Stimulated activated CD8-positive, alpha-beta memory T cell treated with anti-CD3 and anti-CD28 coated beads, Interleukin-7, amount 100 ng/mL, for 4 hours (primary cell): ENCODE measurements at places on chromosomes 12 and 14.

DNA sequence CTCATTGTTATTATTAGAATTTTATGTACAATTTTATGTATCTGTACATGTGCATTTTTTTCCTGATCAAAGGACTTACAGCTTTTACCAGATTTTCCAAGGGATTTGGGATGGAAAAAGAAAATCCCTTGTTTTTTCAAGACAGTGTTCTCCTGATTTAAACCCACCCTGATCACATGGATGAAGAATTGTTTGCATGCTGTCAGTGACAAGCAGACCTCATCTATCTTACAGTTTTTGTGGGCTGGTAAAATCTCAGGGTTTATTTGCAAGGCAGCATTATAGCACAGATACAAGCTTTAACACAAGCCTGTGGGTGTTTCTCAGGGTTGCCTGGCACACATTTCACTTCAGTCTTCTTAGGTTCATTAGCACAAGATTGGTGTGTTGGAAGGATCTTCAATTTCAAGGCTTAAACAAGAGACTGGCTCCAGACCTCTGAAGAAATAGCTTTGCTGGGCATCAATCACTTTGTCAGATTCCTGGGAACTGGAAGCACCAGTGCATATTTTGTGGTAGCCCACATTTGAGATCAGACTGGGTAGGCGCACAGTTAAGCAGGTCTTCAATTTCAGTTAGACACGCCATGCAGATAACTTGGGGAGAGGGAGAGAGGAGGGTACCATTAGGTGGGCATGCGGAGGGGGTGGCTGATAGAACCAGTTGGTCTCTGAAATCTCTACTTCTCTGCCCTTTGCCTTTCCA lies 118.0 kb downstream of the TBX5 start:
- no peak for DNase-seq

GRCh38 chr14:79597566-79597965 lies 613.7 kb downstream of the DIO2 start:
- no peak for DNase-seq

- no peak for DNase-seq
Observed at GRCh38 chr12:40701756-40702155, 9.5 kb downstream of the CNTN1 start.

DNA sequence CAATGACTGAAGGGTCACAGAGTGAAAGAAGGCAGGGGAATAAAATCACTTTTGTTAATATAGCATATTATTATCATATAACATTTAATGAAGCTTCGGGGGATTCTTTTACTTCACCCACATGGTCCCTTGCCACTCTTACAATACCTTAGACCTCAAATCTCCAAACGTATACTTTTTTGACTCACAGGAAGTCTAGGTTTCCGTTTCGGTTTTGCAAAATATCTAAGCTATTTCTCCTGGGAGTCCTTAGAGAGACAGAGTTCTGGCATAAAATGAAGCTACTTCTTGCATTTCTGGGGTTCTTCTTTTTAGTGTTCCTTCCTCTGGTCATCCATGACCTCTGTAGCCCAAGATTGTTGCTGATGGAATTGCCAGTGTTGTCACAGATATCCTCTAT lies 590.5 kb upstream of the ATP2B1 start:
- DNase-seq, result no peak

- no peak for DNase-seq
Observed at GRCh38 chr12:55767156-55767555, 24.2 kb downstream of the GDF11 start.

- no peak for DNase-seq
Observed at GRCh38 chr14:72640911-72641485, 252.9 kb downstream of the DPF3 start.

DNA sequence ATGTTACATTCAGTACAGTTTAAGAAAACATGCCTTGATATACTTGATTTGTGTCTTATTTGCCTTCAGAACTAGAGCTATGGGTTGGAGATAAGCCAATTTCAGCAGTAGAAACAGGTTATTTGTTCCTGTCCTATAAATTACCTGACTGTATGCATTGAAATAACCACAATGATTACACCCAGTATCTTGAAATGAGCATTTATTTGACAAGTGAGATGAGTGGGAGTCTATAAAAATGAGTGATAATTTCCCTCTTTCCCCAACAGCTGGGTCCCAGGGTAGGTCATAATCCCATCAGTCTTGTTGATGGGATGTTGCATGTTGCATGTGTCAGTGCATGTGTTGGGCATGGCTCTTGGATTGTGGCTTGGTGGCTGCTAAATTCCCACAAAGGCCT lies 3.7 kb downstream of the TAS2R42 start:
- no peak for DNase-seq

DNA sequence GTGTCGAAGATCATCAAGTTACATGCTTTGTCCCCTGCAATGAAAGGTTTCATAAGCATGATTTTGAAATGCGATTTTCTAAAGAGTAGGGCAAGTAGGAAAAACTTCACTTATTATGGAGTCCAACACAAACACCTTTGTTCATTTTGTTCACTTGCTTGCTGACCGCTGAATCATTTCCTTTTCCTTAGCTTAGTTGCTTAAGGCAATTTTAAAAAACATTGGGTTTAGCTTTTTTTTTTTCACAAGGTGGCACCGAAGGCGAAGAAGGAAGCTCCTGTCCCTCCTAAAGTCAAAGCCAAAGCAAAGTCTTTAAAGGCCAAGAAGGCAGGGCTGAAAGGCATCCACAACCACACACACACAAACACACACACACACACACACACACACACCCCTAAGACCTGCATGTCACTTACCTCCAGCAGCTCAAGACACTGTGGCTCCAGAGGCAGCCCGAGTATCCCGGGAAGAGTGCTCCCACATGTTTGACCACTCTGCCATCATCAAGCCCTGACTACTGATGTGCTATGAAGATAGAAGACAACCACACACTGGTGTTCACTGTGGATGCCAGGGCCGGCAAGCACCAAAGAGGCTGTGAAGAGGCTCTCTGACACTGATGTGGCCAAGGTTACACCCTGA lies 11.4 kb downstream of the MANSC1 start:
- DNase-seq, result no peak

GRCh38 chr12:2754208-2754607 lies 40.6 kb upstream of the FKBP4 start:
- no peak for DNase-seq

DNA sequence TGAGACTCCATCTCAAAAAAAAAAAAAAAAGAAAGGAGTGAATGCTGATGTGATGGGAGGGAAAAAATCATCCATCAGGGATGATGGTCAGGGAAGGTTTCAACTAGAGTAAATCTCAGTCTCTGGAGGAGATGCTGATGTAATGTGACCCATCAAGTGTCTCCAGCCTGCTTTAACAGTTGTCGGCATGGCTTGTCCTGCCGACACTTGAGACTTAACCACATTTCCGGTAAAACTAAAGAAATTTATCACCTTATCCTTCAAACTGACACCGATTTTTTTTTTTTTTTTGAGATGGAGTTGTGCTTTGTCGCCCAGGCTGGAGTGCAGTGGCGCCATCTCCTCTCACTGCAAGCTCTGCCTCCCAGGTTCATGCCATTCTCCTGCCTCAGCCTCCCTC lies 21.5 kb upstream of the ANAPC5 start:
- no peak for DNase-seq

DNA sequence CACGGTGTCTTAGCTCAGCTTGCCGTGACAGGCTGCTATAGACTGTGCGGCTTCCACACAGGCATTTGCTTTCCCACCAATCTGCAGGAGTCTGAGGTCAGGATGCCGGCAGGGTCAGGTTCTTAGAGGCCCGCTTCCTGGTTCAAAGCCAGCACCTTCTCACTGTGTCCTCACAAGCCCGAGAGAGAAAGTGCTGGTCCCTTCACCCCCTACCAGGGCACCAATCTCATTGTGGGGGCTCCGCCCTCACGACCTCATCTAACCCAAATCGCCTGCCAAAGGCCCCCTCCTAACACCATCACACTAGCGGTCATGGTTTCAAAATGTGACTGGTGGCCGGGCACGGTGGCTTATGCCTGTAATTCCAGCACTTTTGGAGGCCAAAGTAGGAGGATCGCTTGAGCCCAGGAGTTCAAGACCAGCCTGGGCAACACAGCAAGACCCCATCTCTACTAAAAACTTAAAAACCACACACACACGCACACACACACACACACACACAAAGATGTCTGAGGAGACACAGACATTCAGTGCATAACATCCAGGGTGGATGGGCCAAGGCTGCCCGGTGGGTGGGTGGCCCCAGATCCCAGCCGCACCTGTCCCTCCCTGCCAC lies 26.8 kb downstream of the MMP17 start:
- no peak for DNase-seq

- DNase-seq, result no peak
Observed at GRCh38 chr12:21604245-21605101, at the start of gene GYS2. Gene GYS2 (minus strand): TSS chr12:21604847. CDS start chr12:21604592, 255 bp downstream.

DNA sequence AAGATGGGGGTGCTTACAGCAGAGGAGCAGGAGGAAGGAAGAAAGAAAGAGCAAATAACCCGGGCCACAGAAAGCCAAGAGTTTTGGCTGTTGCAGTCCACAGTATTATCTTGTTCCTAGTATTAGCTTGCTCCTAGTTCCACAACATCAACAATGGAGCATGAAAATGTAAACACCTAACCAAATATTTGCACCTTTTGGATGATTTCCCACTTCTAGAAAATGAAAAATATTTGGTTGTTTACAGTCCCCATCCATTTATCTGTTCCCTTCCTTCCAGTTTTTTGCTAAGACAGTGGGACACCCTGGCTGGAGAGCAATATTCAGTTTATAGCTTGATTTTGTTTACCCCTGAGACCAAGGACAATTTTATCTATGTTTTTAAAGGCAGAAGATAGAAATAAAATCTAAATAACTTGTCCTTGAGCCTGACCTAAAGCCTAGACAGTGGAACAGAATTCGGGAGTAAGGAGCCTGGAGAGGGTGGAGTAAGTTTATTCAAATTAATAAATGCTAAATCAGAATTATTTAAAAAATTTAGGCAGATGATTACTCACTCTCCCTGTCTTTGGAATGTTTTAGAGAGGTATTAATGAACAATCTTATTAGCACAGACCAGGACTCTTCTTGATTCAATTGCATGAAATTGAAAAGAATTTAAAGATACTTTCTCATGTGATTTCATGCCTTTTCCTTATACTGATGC lies 51.6 kb downstream of the RESF1 start:
- no peak for DNase-seq

- DNase-seq, result no peak
Observed at GRCh38 chr12:122024132-122024785, 2.6 kb downstream of the BCL7A start.

DNA sequence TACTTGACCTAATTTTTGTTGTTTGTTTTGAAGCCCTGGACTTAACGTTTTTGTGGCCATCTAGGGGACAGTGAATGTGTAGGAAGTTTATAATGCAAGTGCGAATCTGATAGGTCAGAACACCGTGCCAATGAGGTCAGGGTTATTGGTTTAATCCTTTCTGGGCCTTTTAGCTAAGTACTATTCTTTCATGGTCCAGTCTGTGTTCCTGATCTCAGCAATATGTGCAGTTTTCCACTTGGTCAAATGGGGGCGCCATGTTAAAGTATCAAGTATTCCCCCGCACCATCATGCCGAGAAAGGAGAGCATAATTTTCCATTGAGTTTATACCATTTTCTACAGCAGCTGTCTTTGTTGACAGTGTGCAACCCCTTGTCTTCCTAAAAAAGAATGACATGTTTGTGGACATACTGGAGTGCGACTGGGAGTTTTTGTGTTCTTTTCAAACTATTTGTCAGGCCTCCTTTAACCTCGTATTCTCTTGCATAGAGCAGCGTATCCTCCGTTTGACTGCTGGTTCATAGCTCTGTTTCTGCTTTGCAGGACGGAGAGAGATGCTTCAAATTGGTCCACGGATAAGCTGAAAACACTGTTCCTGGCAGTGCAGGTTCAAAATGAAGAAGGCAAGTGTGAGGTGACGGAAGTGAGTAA lies 1.3 kb downstream of the AHSA1 start:
- peak; percentile 17 for DNase-seq

GRCh38 chr12:86903159-86903558 lies 647.0 kb upstream of the MGAT4C start:
- DNase-seq, result no peak

DNA sequence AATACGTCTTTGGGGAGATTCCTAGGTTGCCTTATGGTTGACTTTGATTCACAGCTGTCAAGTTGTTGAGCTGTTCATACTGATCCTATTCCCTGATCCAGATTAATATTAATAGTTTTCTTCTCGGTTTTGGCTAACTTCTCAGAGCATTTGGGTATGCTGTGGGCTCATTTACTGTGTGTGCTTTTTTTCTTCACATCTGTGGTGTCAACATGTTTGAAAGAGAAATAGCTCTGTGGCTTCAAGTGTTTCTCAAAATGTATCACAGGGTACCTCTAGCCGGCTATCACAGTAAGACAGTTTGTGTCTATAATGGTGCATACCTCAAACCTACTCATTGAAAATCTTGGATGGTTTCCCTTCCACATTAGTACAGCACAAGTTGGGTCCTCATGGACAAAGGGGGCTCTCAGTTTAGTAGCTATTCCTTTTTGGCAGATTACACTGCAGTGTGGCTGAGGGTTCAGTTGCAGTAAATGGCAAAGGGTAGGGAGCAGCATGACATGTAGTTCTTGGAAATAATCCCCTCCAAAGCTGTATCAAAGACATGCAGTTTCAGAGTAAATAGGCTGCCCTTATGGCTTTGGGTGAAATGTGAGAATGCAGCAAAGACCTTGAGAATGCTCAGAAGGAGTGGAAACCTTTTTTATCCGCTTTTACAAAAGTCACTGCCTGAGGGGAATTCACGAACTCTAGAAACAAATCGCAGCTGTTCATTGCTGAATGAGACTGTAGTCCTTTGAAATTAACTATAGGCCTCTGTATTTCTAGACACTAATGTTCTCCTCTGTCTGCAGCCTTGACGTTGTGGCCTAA lies 102.4 kb upstream of the ATF1 start:
- DNase-seq, result no peak

DNA sequence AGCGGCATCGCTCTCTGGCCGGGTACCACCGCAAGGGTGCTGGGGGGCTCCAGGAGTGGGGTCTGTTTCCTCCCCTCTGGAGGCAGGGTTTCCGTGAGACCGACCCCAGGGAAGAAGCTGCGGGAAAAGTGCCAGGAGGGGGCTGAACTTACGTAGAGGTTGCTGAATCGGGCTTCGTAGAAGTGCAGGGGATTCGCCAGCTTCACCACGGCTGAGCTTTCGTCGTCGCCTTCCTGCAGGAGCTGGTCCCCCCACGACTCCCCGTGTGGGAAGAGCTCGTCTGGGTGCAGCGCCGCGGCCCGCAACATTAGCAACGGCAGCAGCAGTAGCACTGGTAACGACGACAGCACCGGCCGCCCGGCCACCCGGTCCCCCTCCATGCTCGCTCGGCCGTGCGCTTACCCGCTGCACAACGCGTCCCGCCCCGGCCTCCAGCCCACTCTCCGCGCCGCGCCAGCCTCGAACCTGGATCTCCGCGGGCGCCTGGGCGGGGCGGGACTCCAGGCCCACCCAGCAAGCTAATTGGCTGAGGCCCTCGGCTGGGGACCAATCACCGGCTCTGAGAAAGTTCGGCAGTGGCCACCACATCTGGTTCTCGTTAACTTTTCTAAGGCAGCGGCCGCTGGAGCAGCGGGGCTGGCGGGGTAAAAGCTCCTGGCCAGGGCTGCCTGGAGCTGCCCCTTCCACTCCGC lies at the start of gene NID2:
Gene NID2 (minus strand): TSS at position 445 of the 692 bp plus-strand sequence. CDS start 65 bp downstream, at position 380.
- DNase-seq, result peak; percentile 18

DNA sequence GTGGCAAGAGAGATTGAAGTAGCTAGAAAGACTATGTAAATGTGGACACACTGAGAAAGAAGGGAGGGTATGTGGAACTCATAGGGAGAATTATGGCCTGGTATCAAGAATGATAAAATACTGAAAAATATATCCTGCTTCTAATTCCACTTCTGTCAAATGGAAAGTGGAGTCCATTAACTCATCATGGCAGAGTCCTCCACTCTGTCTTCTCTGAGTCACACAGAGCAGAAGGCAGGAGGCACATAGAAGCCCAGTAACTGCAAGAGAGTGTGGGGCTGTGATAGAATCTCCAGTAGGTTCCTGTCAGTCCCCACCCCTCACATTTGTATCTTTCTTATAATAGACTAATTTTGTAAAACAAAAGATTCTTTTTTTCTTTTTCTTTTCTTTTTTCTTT lies 223.7 kb downstream of the AKAP6 start:
- DNase-seq, result no peak
